ENCODE measurements at places on chromosomes 11 and 22. TPM values are rescaled to one million over a fixed set of nuclear protein-coding genes. Genes with fewer than 3 reads are reported as not detected.

Gene NTM
- total RNA-seq: 15.0 TPM

Gene C11orf91
- 0.33 TPM for total RNA-seq

Gene TENM4
- total RNA-seq: 143 TPM

Gene KDM4D
- 0.66 TPM for total RNA-seq

Gene KCTD14
- total RNA-seq: 1.3 TPM

Gene PTPRCAP
- 1.3 TPM for total RNA-seq

Gene OR8B4
- total RNA-seq: not detected

Gene DDX10
- 14.4 TPM for total RNA-seq

Gene RIC3
- total RNA-seq: not detected

Gene CCDC116
- 0.15 TPM for total RNA-seq

Gene SNX15
- 23.5 TPM for total RNA-seq

Gene C22orf42
- not detected for total RNA-seq

Gene MS4A15
- not detected for total RNA-seq

Gene P2RY2
- total RNA-seq: not detected

Gene TMEM138
- total RNA-seq: 25.3 TPM

Gene SMTNL1
- not detected for total RNA-seq

Gene OR9G4
- not detected for total RNA-seq

Gene CREB3L1
- total RNA-seq: 56.1 TPM
